GM23338 (cell line): ENCODE measurements at places on chromosomes 1 and 21. TPM values are rescaled to one million over a fixed set of nuclear protein-coding genes. Genes with fewer than 3 reads are reported as not detected.

DNA sequence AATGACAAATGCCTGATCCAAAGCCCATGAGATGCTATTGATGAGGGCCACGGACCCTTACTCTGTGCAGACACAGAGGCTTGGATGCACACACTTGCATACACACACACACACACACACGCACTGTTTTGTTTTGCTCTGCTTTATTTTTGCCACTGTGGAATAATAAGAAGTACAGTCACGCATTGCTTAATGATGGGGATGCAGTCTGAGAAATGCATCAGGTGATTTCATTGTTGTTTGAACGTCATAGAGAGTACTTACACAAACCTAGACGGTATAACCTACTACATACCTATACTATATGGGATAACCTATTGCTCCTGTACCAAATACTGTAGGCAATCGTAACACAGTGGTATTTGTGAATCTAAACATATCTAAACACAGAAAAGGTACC, 104.4 kb downstream of the RHOU start:
- H3K4me1 ChIP-seq, result no peaks in the 10 kb centered on the region
- H3K27ac ChIP-seq, result no peak overlapping the region
- no peaks in the 10 kb centered on the region for H3K27me3 ChIP-seq
- H3K36me3 ChIP-seq, result no peaks in the 10 kb centered on the region

DNA sequence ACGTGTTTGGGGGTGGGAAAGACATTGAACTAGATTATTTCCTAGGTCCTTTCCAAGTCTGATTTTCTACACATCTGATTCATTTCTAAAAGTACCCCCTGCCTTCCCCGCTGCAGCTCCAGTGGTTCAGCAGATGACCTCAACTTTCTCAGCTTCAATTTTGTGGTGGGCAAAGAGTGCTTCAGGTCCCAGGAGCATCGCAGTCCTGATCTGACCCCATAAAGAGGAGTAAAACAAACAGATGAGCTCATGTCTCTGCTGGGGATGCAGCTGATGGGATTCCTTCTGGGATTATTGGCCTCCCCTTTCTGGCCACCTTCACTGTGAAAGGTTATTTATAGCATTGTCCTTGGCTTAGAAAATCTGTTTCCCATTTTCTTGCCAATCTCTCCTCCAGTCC, 337.0 kb upstream of the PLXNA2 start:
- H3K4me1 ChIP-seq, result no peaks in the 10 kb centered on the region
- H3K4me3 ChIP-seq, result no peak overlapping the region
- no peaks in the 10 kb centered on the region for H3K36me3 ChIP-seq
- no peak for DNase-seq

DNA sequence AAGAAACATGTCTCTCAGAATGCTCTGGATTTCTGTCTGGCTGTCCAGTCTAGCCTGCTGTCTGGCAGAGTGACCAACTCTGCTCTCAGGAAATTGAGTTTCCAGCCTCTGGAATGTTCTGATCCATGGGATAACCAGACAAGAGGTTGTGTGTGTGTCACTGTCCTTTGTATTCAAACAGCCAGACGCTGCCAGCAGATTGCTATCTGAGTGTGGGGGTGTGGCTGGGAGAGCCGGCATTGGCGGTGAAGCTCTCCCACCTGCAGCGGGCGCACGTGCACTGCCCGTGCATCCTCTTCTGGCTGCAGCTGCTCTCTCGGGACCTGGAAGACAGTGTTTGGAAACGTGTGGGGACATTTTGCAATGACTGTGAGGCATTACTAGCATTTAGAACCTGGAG, 26.1 kb downstream of the PKP1 start:
- peak; percentile 82 for DNase-seq
- no peak overlapping the region for H3K4me3 ChIP-seq
- no peaks in the 10 kb centered on the region for H3K36me3 ChIP-seq

Gene TNFRSF1B
- 1.8 and 4.1 TPM in 2 replicates for total RNA-seq

Gene SPRR4
- total RNA-seq, result not detected in 2 replicates
